ENCODE measurements at places on chromosomes 3 and 15. TPM values are rescaled to one million over a fixed set of nuclear protein-coding genes. Genes with fewer than 3 reads are reported as not detected.

DNA sequence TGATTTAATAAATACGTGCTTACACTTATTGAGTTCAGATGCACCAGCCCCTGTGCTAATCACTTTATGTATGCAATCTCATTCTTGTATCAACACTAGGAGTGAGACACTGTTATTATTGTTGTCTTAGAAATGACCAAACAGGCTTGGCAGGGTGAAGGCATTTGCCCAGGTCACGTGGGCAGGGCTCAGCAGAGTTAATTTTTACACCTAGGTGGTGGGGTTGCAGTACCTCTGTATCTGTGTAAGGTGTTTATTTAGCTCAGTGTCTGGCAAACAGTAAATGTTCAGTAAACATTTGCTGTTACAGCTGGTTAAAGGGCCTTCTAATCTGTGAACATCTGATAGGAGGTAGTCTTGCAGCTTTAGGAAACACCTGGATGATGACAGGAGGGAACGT is 200.0 kb downstream of the CACNA2D3 start:
- no peak overlapping the region for H3K4me3 ChIP-seq
- DNase-seq = no peak
- no peak overlapping the region for H3K27ac ChIP-seq

GRCh38 chr3:152271501-152272236 is 2.9 kb downstream of the MBNL1 start:
- peaks cover 46% of the 10 kb centered on the region for H3K4me1 ChIP-seq
- H3K27me3 ChIP-seq = no peaks in the 10 kb centered on the region
- peak overlapping the region; percentile 99 for H3K27ac ChIP-seq
- peaks cover 43% of the 10 kb centered on the region for H3K36me3 ChIP-seq
- peak overlapping the region; percentile 79 for H3K4me3 ChIP-seq
- no peak for DNase-seq

PPP2R3A gene
- 0.18 TPM for total RNA-seq

CCR9 gene
- not detected for total RNA-seq

KCNMB3 gene
- 0.33 TPM for total RNA-seq

- H3K4me3 ChIP-seq = no peak overlapping the region
- H3K27me3 ChIP-seq = no peaks in the 10 kb centered on the region
- no peaks in the 10 kb centered on the region for H3K36me3 ChIP-seq
- H3K27ac ChIP-seq = peak overlapping the region; percentile 99
- H3K4me1 ChIP-seq = peaks cover 46% of the 10 kb centered on the region
- DNase-seq = no peak
Measured at GRCh38 chr15:100112636-100113305, 229.0 kb downstream of the ADAMTS17 start.

- H3K36me3 ChIP-seq = peaks cover 52% of the 10 kb centered on the region
- H3K27ac ChIP-seq = peak overlapping the region; percentile 70
- peaks cover 49% of the 10 kb centered on the region for H3K4me1 ChIP-seq
- H3K4me3 ChIP-seq = peak overlapping the region; percentile 19
Measured at GRCh38 chr3:194482196-194482593, 4.6 kb downstream of the ATP13A3 start.

GRCh38 chr15:44584162-44584749 is 47.3 kb downstream of the EIF3J start:
- H3K4me1 ChIP-seq = peaks cover 6% of the 10 kb centered on the region
- H3K27ac ChIP-seq = no peak overlapping the region
- no peaks in the 10 kb centered on the region for H3K27me3 ChIP-seq
- H3K36me3 ChIP-seq = peaks cover 41% of the 10 kb centered on the region
- DNase-seq = peak; percentile 81

DNA sequence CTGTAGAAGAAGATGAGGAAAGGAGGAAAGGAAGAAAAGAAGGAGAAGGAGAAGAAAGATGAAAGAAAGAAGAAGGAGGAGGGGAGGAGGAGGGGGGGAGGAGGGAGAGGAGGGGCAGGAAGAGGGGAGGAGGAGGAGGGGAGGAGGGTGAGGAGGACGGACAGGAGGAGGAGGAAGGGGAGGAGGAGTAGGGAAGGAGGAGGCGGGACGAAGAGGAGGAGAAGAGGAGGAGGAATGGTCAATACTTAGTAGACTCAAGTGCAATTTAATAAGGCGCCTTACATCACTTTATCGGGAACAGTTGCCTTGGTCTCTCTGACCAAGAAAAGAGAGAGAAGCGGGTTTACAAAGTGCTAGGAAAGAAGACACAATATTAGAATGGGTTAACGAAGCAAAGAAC is 23.7 kb upstream of the NR2E3 start:
- peaks cover 14% of the 10 kb centered on the region for H3K27me3 ChIP-seq
- no peaks in the 10 kb centered on the region for H3K36me3 ChIP-seq
- no peak overlapping the region for H3K4me3 ChIP-seq
- H3K4me1 ChIP-seq = no peaks in the 10 kb centered on the region

CLSTN2 gene
- total RNA-seq = not detected

- peaks cover 5% of the 10 kb centered on the region for H3K27me3 ChIP-seq
- no peak overlapping the region for H3K27ac ChIP-seq
- DNase-seq = no peak
- no peaks in the 10 kb centered on the region for H3K4me1 ChIP-seq
- no peak overlapping the region for H3K4me3 ChIP-seq
Measured at GRCh38 chr3:68759526-68760035, 172.8 kb downstream of the TAFA4 start.

- H3K4me3 ChIP-seq = no peak overlapping the region
- H3K4me1 ChIP-seq = no peaks in the 10 kb centered on the region
- no peak overlapping the region for H3K27ac ChIP-seq
- no peaks in the 10 kb centered on the region for H3K36me3 ChIP-seq
- no peaks in the 10 kb centered on the region for H3K27me3 ChIP-seq
Measured at GRCh38 chr15:27870320-27870719, 228.8 kb downstream of the OCA2 start.

GRCh38 chr3:134627831-134628230 is 23.0 kb downstream of the KY start:
- H3K27me3 ChIP-seq = peaks cover 6% of the 10 kb centered on the region
- H3K27ac ChIP-seq = no peak overlapping the region
- no peak for DNase-seq
- H3K36me3 ChIP-seq = peaks cover 6% of the 10 kb centered on the region
- H3K4me3 ChIP-seq = no peak overlapping the region

- H3K4me3 ChIP-seq = no peak overlapping the region
- no peak for DNase-seq
- H3K27me3 ChIP-seq = no peaks in the 10 kb centered on the region
- H3K36me3 ChIP-seq = peaks cover 19% of the 10 kb centered on the region
- H3K27ac ChIP-seq = no peak overlapping the region
Measured at GRCh38 chr3:182904164-182904563, 76.2 kb downstream of the DCUN1D1 start.

DNA sequence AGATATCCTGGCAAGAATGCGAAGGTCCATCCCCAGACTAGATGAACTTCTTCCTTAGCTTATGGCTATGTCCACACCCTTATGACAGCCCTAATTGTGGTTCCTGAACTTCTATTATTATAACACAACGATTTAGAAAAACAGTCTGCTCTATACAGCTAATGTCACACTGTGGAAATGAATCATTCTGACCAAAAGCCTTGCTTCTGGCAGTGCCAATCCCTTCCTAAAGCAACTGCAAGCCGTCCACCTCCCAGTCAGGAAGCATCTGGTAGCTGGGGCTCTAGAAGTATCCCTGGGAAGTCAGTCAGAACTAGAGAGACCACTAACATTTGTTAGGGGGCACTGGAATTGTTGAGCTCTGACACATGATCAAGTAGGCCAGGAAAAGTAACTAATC is 45.0 kb downstream of the MYO5A start:
- H3K4me1 ChIP-seq = peaks cover 69% of the 10 kb centered on the region
- no peak for DNase-seq
- H3K27me3 ChIP-seq = no peaks in the 10 kb centered on the region
- H3K27ac ChIP-seq = peak overlapping the region; percentile 59
- H3K36me3 ChIP-seq = no peaks in the 10 kb centered on the region

DNA sequence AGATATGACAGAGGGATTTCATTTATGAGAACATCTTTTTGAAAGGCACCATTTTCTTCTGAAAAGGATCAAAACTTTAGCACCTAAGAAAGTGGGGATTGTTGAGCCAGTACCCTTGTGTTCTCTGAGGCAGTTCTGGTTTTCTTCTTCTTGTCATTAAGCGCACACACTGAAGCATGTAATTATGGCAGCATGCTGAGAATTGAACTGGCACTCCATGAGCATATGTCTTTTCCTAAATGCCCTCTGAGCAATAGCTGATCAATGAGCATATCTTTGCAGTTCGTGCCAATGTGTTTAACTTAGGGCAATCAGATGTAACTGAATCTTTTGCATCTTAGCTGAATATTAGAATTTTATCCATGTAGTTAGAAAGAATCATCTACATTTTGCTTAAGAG is 53.9 kb upstream of the VGLL3 start:
- DNase-seq = no peak
- H3K4me3 ChIP-seq = no peak overlapping the region
- no peak overlapping the region for H3K27ac ChIP-seq
- no peaks in the 10 kb centered on the region for H3K27me3 ChIP-seq
- no peaks in the 10 kb centered on the region for H3K36me3 ChIP-seq
- no peaks in the 10 kb centered on the region for H3K4me1 ChIP-seq

RPP14 gene
- total RNA-seq = 16.4 TPM

- no peak overlapping the region for H3K27ac ChIP-seq
- no peak for DNase-seq
- H3K4me3 ChIP-seq = no peak overlapping the region
- peaks cover 13% of the 10 kb centered on the region for H3K4me1 ChIP-seq
- H3K36me3 ChIP-seq = no peaks in the 10 kb centered on the region
- H3K27me3 ChIP-seq = no peaks in the 10 kb centered on the region
Measured at GRCh38 chr3:99842826-99843589, 25.3 kb downstream of the CMSS1 start.

- H3K4me1 ChIP-seq = no peaks in the 10 kb centered on the region
- H3K36me3 ChIP-seq = no peaks in the 10 kb centered on the region
- H3K27ac ChIP-seq = no peak overlapping the region
- no peak for DNase-seq
Measured at GRCh38 chr3:127405010-127405598, 117.3 kb upstream of the PRR20G start.

- no peak for DNase-seq
- H3K4me1 ChIP-seq = peaks cover 4% of the 10 kb centered on the region
- no peaks in the 10 kb centered on the region for H3K27me3 ChIP-seq
Measured at GRCh38 chr3:143597774-143598652, 250.3 kb downstream of the SLC9A9 start.

IQCF5 gene
- total RNA-seq = not detected

DNA sequence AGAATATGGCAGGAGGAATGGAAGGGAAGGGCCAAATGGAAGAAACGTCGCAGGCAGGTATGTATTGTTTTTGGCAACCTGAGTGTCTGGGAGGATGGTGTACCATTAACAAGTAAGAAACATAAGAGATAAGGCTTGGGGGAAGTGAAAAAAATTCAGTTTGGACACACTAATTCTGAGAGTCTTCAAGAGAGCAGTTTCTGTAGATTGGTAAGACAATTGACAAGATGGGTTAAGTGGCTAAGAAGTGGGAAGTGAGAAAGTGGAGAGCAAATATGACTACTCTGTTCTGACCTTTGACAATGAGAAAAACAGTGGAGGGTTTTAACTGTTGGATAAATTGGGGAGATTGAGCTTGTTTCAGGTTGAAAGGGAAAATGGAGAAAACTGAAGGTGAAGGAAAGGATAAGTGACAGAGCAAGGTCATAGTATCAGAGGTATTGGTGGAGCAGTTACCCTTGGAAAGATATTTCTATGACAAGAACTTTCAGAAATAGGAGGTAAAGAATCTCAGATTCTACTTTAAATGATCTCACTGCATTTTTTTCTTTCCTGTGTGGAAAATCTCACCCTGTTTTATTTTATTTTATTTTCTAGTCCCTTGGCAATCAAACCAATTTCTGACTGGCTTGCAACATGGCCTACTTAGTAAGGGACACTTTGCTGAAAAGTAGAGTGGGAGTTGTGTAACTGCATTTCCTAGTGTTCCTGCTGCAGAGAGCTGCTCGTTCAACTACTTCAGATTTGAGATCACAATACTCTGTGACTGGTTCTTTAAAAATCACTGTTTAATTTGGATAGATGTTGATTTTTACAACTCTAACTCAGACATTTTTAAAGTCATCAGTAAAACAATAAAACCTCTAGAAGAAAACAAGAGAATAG is 23.1 kb upstream of the GABPB1 start:
- no peaks in the 10 kb centered on the region for H3K27me3 ChIP-seq
- H3K36me3 ChIP-seq = no peaks in the 10 kb centered on the region
- no peak for DNase-seq

- no peak overlapping the region for H3K4me3 ChIP-seq
- H3K27ac ChIP-seq = no peak overlapping the region
- no peaks in the 10 kb centered on the region for H3K27me3 ChIP-seq
- H3K36me3 ChIP-seq = no peaks in the 10 kb centered on the region
Measured at GRCh38 chr3:65828706-65829105, 210.0 kb downstream of the MAGI1 start.

TGFBR2 gene
- total RNA-seq = 46.6 TPM

- no peak overlapping the region for H3K27ac ChIP-seq
- H3K36me3 ChIP-seq = no peaks in the 10 kb centered on the region
- no peaks in the 10 kb centered on the region for H3K4me1 ChIP-seq
- H3K27me3 ChIP-seq = no peaks in the 10 kb centered on the region
Measured at GRCh38 chr3:123778525-123778924, 105.6 kb downstream of the MYLK start.

GOLGA8S gene
- total RNA-seq = not detected

- H3K4me3 ChIP-seq = no peak overlapping the region
- no peaks in the 10 kb centered on the region for H3K27me3 ChIP-seq
- no peak for DNase-seq
- H3K4me1 ChIP-seq = no peaks in the 10 kb centered on the region
- no peak overlapping the region for H3K27ac ChIP-seq
- no peaks in the 10 kb centered on the region for H3K36me3 ChIP-seq
Measured at GRCh38 chr3:90018779-90019178, 911.4 kb downstream of the EPHA3 start.

SKOR1 gene
- total RNA-seq = 0.18 TPM

TLR9 gene
- 0.74 TPM for total RNA-seq

- no peak overlapping the region for H3K27ac ChIP-seq
- H3K36me3 ChIP-seq = no peaks in the 10 kb centered on the region
- H3K27me3 ChIP-seq = peaks cover 13% of the 10 kb centered on the region
- H3K4me3 ChIP-seq = no peak overlapping the region
- H3K4me1 ChIP-seq = no peaks in the 10 kb centered on the region
- no peak for DNase-seq
Measured at GRCh38 chr3:186013312-186013711, 75.5 kb upstream of the TRA2B start.

DNA sequence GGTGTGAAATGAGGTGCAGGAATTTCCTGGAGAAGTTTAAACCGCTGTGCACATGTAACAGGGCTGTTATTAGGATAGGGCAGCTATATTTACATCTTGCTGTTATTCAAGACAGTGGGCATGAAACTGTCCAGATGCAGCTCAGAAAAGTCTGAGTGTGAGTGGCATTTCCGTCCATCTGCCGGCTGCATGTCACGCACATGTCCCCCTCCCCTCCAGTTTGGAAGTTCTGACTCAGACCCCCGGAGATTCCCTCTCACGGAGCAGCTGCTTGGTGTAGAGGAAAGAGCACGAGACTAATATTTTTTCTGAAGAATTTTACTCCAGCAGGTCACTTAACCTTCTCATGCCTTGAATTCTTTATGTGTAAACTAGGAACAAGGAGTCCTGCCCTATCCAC is 69.8 kb downstream of the FEM1B start:
- no peaks in the 10 kb centered on the region for H3K27me3 ChIP-seq
- H3K27ac ChIP-seq = no peak overlapping the region
- H3K36me3 ChIP-seq = no peaks in the 10 kb centered on the region
- no peak for DNase-seq
